Stimulated activated CD8-positive, alpha-beta memory T cell treated with anti-CD3 and anti-CD28 coated beads, Interleukin-4, amount 100 ng/mL, for 1 hour (primary cell): ENCODE measurements at places on chromosomes 6 and 20.

DNA sequence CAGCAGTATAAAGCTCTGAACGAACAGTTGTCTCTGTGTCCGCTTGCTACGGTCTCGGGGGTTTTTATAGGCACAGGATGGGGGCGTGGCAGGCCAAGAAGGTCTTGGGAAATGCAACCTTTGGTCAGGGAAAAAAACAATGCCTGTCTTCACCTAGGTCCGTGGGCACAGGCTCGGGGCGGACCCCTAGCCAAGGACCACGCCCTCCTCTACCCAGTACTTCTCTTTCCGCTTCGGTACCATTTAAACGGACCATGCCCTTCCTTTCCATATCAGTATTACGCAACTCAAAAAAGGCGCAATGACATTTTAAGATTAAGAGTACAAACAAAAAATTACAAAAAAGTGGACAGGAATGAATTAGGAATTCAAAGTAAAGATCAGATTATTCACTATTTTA is 44.3 kb upstream of the SLC17A4 start:
- no peak for DNase-seq

DNA sequence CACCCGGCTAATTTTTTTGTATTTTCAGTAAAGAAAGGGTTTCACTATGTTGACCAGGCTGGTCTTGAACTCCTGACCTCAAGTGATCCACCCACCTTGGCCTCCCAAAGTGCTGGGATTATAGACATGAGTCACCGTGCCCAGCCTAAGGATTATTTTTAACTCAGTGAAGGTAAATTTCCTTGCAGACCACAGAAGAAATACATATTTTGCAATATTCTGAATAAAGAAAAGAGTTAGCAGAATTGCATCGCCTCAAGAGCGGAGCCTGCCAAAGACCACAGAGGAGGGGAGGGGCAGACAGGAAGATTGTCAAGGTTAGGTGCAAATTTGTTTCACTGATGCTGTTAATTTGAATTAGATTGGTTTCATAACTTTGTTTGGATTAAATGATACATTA is 47.4 kb downstream of the SOD2 start:
- DNase-seq = no peak

DNA sequence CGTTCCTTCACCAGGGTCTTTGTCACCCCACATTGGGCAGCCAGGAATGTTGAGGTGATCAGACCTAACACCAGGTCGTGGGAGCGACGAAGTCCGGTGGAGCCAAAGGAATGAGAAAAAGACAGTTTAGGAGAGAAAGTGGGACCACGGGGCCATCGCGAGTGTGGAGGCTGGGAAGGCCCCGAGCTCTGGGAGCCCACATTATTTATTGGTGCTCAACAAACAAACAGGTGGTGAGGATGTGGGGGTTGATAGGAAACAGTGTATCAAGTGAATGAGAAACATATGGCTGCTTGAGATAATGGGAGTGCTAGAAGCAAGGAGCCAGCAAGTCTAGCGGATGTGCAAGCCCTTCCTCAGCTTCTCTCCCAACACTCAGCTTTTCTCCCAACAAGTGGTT is 287.1 kb upstream of the SGK1 start:
- DNase-seq = no peak

- no peak for DNase-seq
These were observed 4.1 kb upstream of the PHACTR2 start for GRCh38 chr6:143673669-143674068.

DNA sequence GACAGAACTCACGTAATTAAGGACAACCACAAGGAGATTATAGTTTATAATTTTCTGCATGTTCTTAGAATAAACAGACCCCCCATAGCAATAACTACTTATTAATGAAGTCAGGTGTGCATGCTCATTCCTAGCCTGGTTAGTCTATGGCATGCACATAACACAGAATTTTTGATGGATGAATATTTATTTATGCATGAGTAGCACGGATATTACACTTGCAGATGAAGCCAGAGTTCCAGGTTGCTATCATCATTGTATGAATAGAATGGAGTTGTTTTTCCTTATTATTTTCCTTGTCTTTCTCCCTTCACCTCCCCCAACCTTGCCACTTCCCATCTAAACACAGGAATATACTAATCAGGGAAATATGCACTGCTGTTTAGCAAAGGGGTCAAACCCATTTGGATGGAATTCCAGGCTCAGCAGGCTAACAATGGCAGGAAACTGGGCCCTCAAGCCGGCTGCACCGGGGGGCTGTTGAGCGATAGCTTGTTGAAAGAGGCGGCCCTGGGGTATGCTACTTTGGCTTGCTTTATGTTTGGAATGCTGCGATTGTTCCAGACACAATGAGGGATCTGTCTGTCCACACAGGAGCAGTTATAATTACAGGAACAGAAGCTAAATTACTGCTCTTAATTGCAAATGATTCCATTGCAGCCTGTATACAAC is 112.6 kb downstream of the TMEM170B start:
- DNase-seq = no peak

DNA sequence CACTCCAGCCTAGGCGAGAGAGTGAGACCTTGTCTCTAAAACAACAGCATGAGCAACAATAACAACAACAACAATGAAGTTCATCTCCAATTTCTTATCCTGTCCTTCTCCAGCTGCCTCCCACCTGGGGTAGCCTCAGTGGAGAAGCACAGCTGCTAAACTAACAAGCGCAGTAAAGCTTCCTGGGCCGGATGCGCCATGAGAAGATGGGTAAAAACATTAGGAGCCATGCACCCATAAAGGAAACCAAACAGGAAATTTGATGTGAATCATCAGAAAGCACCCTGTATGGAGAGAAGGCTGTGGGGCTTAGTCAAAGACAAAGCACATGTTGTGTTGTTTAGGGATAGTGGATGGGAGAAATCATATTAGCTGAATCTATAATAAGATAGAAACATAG is 61.1 kb upstream of the CCN6 start:
- DNase-seq = no peak

DNA sequence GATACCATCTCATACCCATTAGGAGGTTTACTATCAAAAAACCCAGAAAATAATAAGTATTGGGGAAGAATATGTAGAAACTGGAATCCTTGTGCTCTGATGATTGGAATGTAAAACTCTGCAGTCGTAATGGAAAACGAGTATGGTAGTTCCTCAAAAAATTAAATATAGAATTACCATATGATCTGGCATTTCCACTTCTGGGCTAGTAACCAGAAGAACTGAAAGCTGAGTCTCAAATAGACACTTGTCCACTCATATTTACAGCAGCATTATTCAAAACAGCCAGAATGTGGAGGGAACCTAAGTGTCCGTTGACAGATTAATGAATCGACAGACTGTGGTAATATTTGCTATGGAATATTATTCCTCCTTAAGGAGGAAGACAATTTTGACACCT is 44.3 kb downstream of the FOXC1 start:
- no peak for DNase-seq
